Naive thymus-derived CD4-positive, alpha-beta T cell (primary cell): ENCODE measurements at places on chromosomes 6 and 20.

DNA sequence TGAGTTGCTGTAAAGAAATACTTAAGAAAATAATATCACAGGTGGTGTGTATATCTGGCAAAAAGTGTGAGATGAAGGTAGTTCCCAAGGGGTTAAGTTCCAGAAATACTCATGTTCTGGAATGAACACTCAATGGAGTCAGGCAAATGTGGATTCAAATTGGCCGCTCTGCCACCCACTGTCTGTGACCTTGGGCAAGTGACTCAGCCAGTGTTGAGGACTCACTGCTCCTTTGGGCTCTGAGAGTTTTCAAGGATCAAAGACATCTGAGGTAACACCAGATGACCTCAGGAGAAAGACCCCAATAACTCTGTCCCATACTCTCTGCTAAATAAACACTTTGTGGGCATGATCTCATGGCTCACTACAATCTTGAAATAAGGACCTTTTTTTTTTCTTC, 59.2 kb upstream of the EYA2 start:
- no peak for DNase-seq

DNA sequence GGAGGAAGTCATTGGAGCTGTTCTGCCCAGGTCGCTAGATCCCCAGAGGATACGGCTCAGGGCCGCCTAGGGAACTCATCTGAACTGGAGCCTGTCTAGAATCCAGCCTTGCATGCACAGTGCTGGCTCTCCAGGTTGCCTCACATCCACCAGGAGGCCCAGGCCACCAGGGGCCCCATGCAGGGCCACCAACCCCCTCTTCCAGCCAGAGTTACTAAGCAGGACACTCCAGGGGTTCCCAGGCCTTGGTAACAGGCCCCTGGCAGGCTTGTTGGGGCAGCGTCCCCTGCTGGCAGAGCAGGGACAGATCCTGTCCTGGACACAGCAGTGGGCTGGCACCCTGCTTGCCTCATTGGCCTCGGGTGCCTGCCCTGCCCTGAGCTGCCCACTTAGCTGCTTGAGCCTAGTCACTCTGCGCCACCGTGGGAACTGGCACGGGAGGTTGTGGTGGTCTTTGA, 35.3 kb downstream of the EFCAB8 start:
- DNase-seq: no peak

DNA sequence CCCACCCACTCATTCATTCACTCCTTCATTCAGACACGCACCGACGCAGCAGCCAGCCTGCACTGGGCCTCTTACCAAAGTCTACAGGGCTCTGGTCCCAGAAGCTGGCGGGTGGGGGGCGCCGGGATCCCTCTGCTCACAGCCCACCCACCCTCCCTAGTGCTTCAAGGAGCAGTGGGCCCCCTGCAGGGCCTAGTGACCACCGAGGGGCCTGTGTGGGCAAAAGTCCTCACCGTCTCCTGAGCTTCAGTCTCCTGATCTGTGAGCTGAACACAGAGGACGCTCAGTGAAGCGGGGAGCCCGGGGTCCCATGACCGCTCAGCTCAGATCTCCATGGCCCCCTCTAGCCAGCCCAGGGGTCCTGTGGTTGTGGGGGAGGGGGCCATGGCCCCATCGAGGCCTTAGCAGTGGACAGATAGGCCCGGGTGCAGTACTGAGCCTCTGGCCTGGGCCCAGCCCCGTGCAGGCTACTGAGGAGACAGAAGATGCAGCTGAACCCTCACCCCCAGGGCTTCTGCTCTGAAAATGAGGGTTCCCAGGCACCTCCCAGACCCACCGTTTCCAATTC, 33.4 kb upstream of the MRGBP start:
- no peak for DNase-seq

- DNase-seq: no peak
Observed at GRCh38 chr6:20349225-20349624, 52.5 kb upstream of the E2F3 start.

GRCh38 chr6:30463242-30463641, 26.1 kb upstream of the HLA-E start:
- DNase-seq: no peak
